GM23338 (cell line): ENCODE measurements at places on chromosomes 11 and 22. TPM values are rescaled to one million over a fixed set of nuclear protein-coding genes. Genes with fewer than 3 reads are reported as not detected.

- peak; percentile 84 for DNase-seq
Measured at GRCh38 chr11:22666688-22667439, 453 bp downstream of the GAS2 start.

DNA sequence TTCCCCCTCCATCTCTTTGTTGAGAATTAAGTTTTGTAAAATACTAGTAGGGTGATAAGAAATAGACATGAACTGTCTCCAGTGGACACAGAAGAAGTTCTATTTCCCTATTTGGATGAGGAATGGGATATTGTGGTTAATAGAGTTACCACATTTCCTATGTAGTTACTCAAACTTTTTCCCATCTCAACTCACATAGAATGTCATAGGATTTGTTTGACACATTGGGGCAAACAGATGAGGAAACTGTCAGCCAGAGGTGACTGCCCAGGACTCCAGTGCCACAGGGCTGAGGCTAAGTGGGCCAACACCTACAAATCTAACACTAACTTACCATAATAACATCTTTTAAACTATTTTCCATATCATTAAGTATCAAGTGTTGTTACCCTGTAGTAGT, 58.3 kb downstream of the CCDC83 start:
- no peak for DNase-seq

- no peak for DNase-seq
Measured at GRCh38 chr11:47187723-47188122, 1.5 kb upstream of the PACSIN3 start.

DNA sequence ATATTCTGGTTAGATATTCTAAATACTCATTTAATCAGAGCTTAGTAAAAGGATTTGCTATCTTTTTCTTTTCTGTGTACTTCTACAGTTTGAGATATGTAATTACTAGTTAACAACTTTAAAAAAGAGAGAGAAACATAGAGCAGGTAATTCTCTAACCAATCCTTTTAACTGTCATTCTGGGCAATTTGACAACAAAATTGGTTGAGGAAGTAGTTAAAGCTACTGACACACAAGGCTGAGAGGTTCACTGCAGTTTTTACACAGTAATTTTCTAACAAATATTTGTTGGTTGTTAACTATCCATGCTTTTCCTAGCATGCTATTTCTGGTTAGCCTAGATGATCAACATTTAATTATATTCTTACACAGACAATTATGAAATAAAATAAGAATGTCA, 3.6 kb downstream of the SOX6 start:
- DNase-seq = no peak

GRCh38 chr22:46058091-46058420, 81.1 kb upstream of the WNT7B start:
- no peak for DNase-seq

DNA sequence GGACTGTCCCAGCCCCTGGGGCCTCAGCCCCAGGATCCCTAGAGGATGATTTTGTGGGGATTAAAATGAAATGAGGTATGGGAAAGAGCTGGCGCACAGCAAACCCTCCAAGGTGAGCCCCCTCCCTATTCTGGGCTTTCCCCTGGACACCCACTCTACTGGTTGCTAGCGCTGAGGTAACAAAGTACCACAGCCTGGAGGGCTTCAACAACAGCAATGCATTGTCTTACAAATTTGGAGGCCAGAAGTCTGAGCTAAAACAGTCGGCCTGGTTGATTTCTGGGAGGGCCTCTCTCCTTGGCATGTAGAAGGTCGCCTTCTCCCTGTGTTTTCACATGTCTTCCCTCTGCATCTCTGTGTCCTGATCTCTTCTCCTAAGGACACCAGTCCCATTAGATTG, 913.6 kb downstream of the NTM start:
- DNase-seq = peak; percentile 40

- DNase-seq = no peak
Measured at GRCh38 chr22:23071230-23072076, 1.1 kb downstream of the GNAZ start.

DNA sequence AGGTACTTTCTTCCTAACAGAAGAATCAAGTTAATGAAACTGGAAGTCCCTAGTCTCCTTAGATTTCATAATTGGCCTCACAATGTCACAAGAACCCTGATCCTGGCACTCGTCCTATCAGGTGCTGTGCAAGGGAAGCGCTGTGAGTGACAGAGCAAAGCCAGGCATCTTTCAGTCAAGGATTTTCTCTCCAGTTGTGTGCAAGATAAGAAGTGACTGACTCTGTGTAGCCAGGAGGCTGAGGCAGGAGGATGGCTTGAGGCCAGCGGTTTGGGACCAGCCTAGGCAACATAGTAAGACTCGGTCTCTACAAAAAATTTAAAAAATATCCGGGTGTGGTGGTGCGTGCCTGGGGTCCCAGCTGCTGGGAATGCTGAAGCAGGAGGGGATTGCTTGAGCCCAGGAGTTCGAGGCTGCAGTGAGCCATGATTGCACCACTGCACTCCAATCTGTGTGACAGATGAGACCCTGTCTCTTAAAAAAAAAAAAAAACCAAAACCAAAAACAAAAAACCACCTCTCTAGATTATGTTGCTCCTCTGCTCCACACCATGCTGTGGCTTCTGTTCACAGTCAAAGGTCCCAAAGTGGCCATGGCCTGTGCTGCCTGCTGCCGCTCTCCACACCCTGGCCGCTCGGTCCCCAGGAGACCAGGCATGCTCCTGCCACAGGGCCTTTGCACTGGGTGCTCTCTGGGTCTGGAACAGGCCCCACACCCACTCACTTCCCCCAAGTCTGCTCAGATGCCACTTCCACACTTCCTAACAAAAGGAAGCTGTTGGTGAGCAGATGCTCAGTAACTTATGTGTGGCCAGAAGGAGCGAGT, 54.2 kb upstream of the CLDN5 start:
- no peak for DNase-seq

DNA sequence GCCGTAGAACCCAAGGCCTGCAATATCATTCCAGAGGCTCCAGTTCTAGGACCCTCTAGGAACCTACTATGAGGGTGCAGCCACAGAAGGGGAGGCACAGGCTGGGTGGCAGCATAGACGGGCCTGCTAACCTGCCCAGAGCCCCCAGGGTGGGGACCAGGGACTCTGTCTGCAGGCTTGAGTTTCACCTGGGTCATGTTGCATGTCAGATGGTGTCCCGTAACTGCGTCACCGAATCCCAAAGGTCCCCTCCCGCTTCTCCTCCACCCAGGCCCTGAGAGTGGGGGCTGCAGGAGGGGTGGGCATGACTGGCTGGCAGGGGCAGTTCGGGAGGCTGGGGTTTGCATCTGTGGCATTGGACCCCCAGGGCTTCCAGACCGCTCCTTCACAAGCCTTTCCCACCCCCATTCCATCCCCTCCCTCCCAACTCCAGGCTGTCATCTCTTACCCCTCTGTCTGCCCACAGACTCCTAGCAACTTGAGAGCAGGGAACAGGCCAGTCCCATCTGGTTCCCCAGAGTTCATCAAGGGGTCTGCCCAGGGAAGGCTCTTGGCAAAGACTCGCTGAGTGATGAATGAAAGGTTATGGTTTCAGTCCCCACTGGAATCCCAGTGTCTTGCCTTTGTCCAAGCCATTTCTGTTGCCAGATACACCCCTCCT, 16.3 kb downstream of the MYO7A start:
- no peak for DNase-seq

DNA sequence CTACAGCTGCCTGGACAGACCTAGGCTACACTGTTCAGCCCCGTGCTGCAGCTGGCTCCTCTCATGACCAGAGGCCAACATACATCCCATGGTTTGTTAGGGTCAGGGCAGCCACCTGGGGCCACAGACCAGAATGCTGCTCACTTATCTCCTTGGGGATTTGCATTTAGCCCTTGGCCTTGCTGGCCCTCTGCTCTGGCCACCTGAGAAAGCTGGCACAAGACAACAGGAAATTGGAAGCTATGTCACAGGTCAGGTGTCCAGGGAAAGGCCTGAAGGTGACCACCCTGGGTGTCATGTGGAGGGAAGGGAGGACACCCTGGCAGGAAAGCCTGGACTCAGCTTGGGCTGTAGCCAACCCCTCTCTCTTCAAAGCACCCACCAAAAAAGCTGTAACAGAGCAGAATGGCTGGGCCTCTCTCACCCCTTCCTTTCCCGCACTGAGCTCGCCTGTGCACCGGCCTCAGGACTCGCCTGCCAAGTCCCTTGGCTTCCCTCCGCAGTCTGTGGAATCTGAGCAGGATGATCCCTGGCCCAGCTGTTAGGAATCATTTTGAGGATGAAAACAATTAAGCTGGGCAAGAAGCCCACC, 86.3 kb downstream of the SNX19 start:
- DNase-seq = no peak

DNA sequence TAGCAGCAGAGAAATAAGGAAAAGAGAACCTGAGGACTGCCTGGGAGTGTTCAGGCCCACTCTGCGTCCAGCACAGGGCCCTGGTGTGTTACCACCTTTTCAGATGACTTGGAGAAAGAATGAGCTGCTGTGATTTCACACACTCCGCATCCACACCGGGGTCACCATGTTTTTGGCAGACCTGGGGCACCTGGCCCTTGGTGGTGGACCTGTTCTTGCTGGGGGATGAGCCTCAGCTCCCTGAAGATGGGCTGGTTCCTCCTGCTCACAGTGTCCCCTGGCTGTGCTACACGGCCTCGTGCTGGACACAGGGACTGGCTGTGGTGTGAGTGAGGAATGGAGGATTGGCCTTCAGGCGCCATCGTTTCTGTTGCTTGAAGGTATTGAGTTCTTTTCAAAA, 1381.4 kb downstream of the TBC1D22A start:
- no peak for DNase-seq

- DNase-seq = no peak
Measured at GRCh38 chr22:17063411-17064106, 21.2 kb upstream of the IL17RA start.

GRCh38 chr11:19739872-19740271, 27.2 kb downstream of the NAV2 start:
- DNase-seq = peak; percentile 66

DNA sequence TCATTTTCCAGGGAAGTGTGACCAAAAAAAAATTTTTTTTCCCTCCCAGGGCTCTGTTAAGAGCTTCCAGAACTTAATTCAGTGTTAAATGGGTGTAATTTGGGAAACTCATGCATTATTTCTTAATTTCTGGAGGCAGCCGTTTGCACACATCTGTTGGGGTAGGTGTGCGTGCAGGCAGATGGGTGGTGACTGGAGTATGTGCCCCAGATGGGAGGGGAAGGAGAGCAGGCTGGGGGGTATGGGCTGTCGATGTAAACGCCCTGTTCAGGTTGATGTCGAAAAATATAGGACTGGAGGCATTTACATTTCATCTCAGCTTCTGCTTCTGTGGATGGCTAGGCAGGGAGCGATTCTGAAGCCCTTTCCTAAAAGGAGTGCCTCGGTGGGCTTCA, 13.7 kb upstream of the SHISAL1 start:
- DNase-seq = no peak

DNA sequence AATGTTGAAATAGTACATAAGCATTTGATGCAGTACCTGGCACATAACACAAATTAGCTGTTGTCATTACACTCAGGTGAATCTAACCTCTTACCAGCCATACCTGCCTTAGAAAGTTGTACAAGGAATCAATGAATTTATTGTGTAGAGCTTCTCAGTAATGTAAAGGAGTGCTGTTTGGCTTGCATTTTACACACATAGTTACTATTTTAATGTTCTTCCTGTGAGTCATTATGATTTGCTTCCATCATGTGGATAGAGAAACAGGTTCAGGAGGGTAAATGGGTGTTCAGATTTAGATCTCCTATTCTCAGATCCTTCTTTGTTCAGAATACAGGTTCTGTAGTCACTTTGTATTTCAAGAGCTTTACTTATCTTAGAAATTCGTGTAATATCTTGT, 27.6 kb upstream of the RCE1 start:
- no peak for DNase-seq

DNA sequence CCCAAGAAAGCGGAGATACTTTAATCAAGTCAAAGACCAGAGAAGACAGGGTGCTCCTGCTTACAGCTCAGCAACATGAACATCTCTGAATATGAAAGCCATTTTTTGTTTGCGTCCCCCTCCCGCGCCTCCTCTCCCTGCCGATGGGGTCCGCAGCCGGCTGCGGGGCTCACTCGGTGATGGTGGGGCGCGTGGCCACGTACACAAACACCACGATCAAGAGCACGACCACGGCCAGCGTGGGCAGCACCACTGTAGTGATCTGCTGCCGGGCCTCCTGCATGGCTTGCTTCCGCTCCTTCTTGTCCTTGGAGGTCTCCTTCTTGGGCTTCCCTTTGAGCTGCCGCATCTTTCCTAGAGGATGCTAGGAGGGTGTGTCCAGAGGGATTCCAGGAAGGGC, 64.3 kb downstream of the SMCO4 start:
- DNase-seq = no peak

- DNase-seq = peak; percentile 87
Measured at GRCh38 chr11:130131961-130132850, 27.4 kb upstream of the ST14 start.

DNA sequence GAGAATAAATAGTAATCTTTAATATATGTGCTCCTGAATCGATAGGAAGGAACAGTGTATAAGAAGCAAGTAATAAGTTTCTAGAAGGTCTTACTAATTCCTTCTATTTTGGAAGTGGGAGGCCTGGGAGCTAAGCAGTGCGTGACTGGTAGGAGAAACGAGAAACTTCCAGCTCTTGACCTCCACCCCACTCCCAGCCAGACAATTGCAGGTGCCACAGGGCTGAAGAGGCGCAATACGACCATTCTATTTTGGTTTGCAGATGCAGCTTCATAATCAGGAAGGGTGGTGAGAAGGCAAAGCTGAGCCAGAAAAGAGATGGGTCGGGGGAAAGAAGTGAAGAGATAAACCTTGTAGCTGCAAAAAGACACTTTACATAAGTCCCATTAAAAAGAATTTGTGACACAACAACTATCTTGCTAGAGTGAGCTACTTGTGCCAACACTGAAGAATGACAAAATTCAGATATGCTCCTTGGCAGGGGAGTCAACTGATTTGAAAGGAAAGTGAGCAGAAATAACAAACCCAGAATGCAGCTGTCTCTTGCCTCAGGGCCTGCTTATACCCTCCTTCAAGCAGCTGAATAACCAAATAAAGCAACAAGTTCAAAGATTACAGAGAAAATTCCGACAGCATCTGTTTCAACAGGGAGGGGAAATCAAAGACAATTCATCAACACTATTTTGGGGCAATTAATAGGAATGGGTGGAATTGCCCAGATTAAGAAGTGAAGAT, 35.1 kb downstream of the GRIA4 start:
- DNase-seq = no peak

DNA sequence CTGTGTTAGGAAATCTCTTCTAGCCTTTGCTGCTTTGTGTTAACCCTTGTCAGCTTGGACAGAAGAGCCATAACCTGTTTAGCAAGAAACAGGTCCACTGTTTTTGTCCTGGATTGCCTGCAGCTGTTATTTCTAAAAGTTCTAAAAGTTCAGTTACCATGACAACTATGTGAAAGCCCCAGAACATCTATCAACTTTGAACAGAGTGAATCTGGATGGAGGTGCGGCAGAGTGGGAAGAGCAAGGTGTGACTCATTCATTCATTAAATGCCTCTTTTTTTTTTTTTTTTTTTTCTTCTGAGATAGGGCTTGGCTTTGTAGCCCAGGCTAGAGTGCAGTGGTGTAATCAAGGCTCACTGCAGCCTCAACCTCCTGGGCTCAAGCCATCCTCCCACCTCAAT, 50.5 kb downstream of the RBX1 start:
- DNase-seq = no peak

- DNase-seq = peak; percentile 46
Measured at GRCh38 chr22:40076702-40077645, 82.2 kb downstream of the FAM83F start.

The PTH gene
- total RNA-seq = not detected in 2 replicates

The MYO18B gene
- total RNA-seq = 0.27 and 0.45 TPM in 2 replicates
